ENCODE measurements at places on chromosomes 2 and 18.

GRCh38 chr2:140199312-140199711, 1419.1 kb upstream of the NXPH2 start:
- no peak for DNase-seq

- no peak for DNase-seq
Measured at GRCh38 chr2:88188748-88189147, 18.6 kb downstream of the THNSL2 start.

GRCh38 chr18:23122334-23123229, 12.7 kb upstream of the CABLES1 start:
- DNase-seq = no peak

DNA sequence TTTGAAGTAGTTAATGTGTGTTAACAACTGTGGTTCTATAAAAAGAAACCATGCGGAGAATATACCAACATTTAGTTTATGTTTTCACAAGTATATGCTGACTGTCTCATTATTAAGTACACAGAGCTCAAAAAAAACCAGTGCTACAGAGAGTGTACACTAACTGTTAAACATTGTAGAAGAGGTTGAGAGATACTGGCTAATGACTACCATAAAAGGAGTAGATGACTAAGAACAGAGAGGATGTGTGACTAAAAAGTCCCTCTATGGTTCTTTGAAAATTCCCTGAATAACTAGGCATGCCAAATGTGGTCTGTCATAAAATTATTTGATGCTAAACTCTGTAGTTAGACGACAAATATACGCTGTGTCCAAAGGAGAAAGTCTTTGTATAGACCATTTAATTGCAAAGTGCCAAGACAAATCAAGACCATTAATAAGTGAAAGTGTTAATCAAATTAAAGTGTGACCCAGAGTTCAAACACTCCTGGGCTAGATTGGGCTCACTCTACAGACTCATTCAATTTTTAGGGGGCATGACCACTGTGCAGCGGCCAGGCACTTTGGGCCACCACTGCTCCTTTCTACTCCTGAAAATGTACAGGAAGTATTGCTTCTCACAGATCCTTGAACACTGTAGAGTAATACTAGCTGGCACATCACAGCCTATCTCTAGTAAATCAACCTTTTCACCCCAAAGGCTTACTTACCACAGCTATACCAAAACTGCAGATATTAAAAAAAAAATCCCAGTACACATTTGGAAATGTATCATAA, 45.1 kb upstream of the SERTAD2 start:
- DNase-seq = peak; percentile 43

- DNase-seq = peak; percentile 56
Measured at GRCh38 chr2:102619414-102620319, at the start of gene SLC9A2. TSS of gene SLC9A2 (plus strand) at chr2:102619553. CDS start at chr2:102619849, 296 bp downstream.

GRCh38 chr2:12313445-12314126, 403.1 kb upstream of the TRIB2 start:
- DNase-seq = no peak

DNA sequence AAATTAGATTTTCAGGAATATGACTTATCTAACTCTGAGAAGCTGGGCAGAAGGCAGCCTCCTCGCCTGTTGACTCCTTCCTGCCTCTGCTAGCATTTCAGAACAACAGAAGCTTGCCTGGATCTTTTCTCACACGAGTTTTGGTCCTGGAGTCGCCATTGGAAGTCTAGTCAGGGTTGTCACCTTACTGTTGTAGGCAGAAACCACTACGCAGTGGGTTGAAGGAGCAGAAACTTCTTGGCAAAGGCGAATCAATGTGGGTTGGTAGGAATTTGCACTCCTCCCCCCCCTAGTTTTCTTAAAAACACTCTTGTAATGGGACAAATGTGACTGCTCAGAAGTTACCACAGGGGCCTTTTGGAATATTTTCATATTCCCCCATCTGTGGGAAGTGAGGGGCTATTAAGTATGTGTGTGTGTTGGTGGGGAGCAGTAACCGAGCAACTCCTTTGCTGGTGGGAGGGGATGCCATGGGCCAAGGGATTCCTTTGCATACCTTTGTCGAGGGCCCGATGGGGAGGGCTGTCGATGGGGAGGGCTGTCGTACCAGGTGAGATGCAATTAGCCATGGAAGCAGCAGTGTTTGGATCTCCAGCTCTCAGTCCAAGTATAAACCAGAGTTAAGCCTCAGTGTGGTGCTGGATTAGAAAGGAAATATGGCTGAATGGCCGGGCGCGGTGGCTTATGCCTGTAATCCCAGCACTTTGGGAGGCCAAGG, 117.4 kb downstream of the FMNL2 start:
- DNase-seq = no peak

- DNase-seq = no peak
Measured at GRCh38 chr2:104933151-104933917, 79.4 kb downstream of the POU3F3 start.

GRCh38 chr18:56202678-56203077, 435.7 kb downstream of the TXNL1 start:
- DNase-seq = no peak

DNA sequence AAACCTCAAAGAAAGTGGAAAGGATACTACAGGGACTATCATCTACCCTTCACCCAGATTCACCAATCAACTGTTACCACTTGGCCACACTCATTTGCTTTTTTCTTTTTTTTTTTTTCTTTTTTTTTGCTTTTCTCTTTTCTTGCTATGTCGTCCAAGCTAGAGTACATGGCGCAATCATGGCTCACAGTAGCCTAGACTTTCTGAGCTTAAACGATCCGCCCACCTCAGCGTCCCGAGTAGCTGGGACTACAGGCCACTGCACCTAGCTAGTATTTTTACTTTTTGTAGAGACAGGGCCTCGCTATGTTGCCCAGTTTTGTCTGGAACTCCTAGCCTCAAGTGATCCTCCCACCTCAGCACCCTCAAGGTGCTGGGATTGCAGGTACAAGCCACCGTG, 24.0 kb downstream of the BIN1 start:
- DNase-seq = no peak

DNA sequence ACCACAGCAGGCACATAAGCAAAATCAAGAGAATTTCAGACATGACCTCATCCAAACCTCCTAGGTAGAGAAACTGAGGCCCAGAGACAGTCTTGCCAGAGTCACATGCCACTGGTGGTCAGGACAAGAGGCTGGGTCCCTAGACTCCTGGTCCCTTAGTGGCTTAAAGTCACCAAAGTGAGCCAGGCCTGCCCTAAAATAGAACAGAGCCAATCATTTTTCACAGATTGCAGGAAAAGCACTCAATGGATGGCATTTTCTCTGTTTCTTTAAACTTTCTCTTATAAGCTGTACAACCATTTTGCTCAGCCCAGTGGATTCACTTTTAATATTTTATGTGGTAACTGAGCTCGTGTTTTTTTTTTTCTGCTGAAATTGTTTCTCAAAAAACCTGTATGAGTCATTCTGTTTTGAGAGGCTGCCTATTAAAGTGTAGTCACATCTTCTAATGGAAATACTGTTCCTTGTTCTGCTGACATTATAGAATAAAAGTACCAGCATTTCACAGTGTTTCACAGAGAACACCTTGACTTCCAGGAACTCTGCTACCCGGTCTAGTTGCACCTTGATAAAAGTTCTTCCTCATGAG, 29.6 kb downstream of the STEAP3 start:
- peak; percentile 27 for DNase-seq

DNA sequence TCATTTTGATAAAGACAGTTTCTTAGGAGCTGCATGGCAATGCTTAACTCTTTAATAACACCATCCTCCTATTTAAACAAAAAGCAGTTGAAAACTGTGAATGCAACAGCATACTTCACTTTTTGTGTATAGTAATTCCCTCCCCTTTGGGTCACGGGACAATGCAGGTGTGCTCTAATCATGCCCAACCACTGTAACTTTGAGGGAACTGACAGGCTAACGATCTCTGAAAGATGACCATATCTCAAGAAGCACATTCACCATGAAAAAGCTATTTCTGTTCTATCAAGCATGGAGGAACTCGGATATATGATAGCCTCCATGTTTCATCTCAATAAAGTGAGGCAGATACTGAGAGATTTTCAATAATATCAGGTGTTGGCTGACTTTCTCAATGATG, 81.1 kb upstream of the CD226 start:
- DNase-seq = no peak

DNA sequence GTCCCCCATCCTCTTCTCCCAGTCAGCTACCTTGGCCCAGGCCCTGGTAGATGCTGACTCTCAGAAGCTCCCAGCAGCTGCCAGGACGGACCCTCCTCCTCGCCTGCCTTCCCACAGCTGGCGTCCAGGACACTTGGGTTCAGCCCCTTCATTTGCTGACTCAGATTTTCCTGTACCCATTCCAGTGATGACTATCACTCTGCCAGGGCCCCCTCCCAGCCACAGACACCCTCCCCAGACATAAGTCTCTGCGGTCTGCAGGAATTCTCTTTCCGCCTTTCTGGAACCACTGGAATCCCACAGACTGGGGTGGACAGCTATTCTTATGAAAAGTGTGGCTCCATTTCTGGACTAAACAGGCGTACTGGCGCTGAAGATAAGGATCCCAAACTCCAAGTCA, 260.3 kb upstream of the EPAS1 start:
- no peak for DNase-seq

- DNase-seq = no peak
Measured at GRCh38 chr18:4468511-4468910, 13.4 kb upstream of the DLGAP1 start.

DNA sequence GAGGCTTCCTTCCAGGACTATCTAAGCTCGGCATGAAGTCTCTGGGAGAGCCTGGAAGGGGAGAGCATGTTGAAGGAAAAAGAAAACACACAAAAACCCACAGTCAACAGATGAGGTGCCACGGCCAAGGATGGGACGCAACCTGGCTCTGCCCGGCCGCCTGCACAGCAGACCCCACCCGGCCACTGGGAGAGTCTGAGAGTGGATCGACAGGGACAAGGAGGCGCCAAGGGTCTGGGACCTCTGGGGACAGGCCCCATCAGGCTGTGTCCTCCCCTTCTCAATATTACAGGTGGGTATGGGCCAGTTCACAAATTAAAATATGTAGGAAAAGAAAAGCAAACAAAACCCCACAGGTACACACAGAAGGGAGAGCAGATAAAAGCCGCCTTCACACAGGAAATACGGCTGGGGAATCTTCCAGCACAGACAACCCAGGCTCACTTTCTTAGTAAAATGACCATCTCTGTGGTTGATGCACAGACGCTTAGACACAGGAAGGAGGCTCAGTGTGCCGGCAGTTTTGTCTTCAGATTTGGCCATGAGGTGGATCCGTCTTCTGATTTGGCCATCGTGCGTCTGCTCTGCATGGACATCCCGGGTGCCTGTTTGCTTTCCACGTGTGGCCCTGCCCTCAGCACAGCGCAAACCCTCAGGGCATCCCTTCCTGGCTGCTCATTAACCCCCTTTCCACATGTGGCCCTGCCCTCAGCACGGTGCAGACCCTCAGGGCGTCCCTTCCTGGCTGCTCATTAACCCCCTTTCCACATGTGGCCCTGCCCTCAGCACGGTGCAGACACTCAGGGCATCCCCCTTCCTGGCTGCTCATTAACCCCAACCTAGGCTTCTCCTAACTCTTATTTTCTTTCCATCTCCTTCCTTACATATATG, 138.4 kb downstream of the EIPR1 start:
- no peak for DNase-seq

- no peak for DNase-seq
Measured at GRCh38 chr2:10873790-10874437, 37.8 kb upstream of the KCNF1 start.

- DNase-seq = peak; percentile 85
Measured at GRCh38 chr2:33476131-33476792, at the start of gene RASGRP3. TSS of gene RASGRP3 (plus strand) at chr2:33476649. CDS start at chr2:33515137, 38,488 bp downstream.

- DNase-seq = peak; percentile 77
Measured at GRCh38 chr2:25690058-25690457, 16.7 kb upstream of the DTNB start.

GRCh38 chr2:136139631-136140030, 21.7 kb upstream of the CXCR4 start:
- DNase-seq = no peak

DNA sequence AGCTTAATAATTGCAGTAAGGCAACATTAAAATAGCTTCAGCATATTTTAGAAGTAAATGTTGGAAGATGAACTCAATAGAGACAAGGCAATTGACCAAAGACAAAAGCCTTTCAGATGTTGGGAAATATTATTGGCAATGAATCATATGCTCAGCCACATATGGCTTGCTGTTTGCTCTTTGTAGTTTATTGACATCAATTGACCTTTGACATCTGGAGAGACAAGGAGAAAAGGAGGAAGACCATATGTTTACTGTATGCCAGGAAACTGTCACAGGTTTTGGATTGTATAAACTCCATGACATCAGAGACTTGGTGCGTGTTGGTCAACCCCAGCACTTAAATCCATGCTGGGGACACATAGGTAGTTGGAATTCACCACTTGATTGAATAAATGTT, 60.6 kb upstream of the SLC16A14 start:
- peak; percentile 28 for DNase-seq

DNA sequence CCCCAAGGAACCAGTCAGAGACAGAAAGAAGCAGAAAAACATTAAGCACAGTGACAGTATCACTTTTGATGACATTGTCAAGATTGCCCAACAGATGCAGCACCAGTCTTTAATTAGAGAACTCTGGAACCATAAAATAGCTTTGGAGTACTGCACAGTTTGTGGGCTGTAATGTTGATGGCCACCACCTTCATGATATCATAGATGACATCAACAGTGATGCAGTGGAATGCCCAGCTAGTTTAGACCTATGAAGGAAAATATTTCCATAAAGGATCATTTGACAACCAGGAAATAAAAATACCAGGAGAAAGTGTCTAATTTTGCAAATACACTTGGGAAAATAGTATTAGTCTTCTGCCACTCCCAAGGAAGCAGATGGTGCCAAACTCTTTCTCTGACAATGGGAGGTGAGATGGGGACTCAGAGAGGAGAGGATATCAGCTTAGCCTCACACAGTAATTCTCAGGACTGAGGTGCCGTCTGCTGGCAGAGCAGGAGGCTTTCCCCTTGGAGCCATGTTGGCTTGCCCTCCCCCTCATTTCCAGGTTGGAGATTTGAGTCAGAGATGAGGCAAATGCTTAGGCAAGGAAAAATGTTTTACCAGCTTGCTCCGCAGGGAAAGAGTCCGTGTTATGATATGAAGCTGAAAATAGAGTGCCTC, 107.5 kb upstream of the CELF4 start:
- no peak for DNase-seq
